ENCODE measurements at places on chromosomes 3 and 15.

- DNase-seq = no peak
These were observed 107.3 kb upstream of the TRIM42 start for GRCh38 chr3:140570602-140571001.

- DNase-seq = no peak
These were observed 366.8 kb upstream of the ZNF385D start for GRCh38 chr3:22117751-22118346.

DNA sequence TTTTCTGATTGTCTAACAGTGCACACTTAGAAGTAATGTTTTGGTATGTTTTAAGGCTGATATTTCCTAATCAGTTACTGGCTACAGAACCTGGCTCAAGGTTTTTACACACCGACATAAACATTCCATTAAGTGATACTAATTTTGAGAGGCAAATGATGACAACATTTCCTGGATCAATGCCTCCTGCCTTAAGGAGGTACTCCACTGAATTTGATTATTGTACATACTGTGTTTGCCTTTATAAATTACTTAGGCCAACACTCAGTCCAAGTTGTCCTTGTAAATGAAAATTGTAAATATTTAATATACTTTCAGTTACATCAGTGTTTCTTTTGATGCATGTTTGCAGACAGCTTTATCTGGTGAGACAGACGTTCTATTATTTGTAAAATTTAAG, 24.2 kb upstream of the LXN start:
- no peak for DNase-seq

DNA sequence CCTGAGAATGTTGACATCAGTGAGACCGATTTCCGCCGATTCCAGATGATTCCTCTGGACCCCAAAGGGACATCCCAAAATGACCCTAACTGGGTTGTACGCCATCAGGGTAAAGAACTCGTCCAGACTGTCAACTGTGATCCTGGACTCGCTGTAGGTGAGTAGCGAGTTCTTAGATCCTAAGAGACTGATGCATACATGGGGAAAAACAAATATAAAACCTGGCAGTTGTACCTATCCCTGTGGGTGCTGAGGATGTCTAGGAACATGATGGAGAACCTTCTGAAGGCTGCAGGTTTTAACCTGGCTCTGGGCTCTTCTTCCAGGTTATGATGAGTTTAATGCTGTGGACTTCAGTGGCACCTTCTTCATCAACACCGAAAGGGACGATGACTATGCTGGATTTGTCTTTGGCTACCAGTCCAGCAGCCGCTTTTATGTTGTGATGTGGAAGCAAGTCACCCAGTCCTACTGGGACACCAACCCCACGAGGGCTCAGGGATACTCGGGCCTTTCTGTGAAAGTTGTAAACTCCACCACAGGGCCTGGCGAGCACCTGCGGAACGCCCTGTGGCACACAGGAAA, 12.3 kb downstream of the THBS1 start:
- no peak for DNase-seq

- DNase-seq = no peak
These were observed 311.5 kb downstream of the NLGN1 start for GRCh38 chr3:173709026-173709425.

GRCh38 chr3:187773233-187774184, 28.2 kb upstream of the BCL6 start:
- no peak for DNase-seq

GRCh38 chr3:171186817-171187500, 160.4 kb upstream of the SLC2A2 start:
- DNase-seq = no peak

GRCh38 chr15:48681353-48681752, 35.8 kb upstream of the FBN1 start:
- no peak for DNase-seq

- DNase-seq = no peak
These were observed 31.7 kb upstream of the MFSD1 start for GRCh38 chr3:158769952-158770740.

DNA sequence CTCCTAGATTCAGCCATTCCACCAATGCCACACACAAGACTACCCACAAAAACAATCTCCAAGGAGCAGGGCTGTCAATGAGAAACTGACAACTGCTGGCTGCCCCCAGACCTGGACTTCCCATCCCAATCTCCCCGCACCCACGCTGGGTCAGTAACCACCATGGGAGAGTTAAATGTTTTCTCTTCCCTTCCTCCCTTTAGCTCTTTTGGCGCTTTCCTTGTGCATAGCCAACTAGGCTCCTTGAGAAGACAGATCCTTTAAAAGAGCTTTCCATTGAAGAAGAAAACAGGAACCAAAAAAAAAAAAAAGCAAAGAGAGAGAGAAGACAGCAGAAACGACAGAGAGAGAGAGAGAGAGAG, 8.3 kb downstream of the BCL6 start:
- DNase-seq = no peak

GRCh38 chr3:38738630-38739395, 77.2 kb downstream of the SCN10A start:
- DNase-seq = no peak
